Smooth muscle cell of the brain vasculature (primary cell): ENCODE measurements at places on chromosomes 11 and 22.

DNA sequence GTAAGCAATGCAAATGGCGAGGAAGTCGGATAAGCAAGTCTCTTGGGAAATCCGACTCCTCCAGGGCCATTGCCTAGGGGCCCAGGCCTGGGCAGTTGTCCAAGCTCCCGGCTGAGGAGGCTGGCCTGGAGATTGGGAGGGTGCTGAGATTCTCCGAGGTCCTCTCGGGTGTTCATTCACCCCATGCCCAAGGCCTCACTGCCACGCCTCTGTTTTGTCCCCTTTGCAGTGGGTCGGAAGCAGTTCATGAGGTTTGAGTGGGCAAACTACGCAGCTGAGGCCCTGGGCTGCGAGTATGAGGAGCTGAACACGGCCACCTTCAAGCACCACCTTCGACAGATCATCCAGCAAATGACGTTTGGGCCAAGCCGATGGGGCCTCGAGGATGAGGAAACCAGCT is 81.3 kb downstream of the MYO18B start:
- no peak for DNase-seq

- no peak for DNase-seq
Observed at GRCh38 chr22:38290347-38290746, 17.5 kb upstream of the TMEM184B start.

DNA sequence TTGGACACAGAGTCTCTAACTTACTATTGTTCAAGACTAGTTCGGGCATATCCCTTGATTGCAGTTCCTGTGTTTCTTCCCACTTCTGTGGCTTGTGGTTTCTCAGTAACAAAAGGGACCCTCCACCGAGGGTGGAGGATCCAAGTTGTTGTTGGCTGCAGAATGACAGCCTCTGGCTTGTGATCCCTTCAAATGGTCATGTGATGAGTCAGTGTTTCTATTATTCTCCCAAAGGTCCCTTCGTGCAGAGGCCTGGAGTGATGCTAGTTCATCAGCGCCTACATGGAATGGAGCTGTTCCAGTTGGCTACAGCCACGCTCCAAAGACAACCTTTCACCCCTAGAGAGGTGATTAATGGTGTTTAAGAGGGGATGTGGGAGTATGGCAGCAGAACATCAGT is 2.6 kb upstream of the VWCE start:
- DNase-seq: peak; percentile 79

GRCh38 chr22:27670701-27671412 is 130.7 kb downstream of the MN1 start:
- DNase-seq: no peak

DNA sequence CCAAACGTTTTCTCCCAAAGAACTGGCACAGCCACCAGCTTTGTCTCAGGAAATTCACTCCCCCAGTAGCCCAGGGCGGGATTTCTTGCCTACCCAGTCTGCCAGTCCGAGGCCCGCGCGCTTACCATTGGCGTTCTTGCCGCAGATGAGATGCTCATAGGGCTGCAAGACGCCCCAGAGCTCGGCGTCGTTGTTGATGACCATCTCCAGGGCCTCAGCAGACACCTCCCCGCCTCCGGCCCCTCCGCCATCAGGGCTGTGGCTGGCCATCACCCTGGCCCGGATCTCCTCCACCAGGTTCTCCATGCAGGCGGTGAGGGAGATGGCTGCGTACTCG is 1.3 kb downstream of the ABTB2 start:
- DNase-seq: no peak

DNA sequence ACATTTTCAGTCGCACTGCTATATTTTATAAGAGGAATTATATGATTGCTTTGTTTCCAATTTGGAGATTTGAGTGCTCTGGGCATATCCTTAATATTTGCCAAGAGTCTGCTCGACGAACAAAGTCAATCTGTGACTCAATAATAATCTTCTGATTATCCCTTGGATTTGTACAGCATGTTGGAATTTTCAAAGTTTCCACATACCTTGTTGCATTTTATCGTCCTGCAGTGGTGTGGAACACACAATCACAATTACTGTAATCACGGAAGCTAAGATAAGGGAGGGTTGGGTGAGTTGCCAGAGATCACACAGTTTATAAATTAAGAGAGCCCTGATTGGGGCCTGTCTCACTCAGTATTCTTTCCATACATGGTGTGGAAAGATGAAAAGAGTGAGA is 189.3 kb downstream of the GUCY1A2 start:
- DNase-seq: no peak

- DNase-seq: no peak
Observed at GRCh38 chr11:110654456-110654855, 57.8 kb downstream of the ARHGAP20 start.

DNA sequence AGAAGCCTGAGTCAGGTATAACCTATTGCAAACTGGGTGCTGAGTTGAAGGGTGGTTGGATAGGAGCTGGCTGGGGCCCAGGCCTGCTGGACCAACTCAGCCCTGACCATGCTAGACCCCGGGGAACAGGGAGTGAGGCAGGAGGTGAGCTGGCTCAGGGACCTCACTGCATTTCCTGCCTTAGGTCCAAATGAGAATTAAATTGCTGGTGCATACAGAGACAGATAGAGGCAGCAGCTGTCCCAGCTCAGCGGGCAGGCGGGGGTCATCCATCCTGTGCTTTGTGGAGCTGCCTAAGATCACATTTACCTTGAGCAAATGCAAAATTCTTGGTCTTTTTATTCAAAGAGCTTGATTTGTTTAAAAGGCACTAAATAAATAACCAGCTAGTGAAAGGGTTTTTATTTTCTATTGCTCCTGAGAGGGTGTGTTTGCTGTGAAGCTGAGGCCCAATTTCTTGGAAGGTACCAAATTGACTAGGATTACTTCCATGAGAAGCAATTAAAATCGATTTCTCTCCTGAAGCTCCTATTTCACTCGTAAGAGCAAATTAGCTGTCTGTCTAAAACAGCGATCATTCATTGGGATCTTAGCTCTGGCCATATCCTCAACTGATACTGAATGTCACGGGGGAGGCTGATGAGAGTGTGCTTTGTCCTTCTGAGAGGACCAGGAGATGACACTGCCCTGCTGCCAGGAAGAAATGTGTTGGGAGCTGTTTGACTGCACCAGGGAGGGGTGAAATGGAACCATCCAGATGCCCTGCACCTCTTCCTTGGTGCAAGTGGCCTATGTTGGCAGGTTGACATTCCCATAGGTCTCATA is 24.9 kb downstream of the USH1C start:
- no peak for DNase-seq

DNA sequence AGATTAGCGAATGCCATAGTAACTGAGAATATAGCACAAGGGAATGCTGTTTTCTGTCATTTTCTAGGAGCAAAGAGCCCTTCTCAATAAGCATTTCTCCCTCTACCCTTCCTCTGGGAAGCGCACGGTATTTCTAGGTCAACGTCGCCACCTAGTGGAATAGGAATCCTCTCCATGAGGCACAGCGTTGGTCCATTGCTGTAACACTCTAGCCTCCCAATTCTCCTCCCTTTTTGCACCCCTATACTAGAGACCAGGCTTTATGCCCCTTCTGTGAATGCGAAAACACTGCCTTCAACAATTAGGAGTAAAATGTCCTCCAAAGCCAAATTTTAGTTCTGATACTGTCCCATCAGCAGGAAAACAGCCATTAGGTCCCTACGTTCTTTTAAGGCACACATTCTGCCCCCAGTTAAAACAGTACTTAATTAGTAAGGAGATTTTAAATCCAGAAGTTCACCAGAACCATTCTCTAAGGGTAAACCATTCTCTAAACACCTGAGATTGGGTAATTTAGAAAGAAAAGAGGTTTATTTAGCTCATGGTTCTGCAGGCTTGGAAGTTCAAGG is 12.8 kb upstream of the HYLS1 start:
- peak; percentile 24 for DNase-seq

- DNase-seq: no peak
Observed at GRCh38 chr11:62680825-62681240, 2.0 kb upstream of the UBXN1 start.
